Left colon (tissue), 2 donors: ENCODE measurements at places on chromosomes 6 and 20. TPM values are rescaled to one million over a fixed set of nuclear protein-coding genes. Genes with fewer than 3 reads are reported as not detected.

DNA sequence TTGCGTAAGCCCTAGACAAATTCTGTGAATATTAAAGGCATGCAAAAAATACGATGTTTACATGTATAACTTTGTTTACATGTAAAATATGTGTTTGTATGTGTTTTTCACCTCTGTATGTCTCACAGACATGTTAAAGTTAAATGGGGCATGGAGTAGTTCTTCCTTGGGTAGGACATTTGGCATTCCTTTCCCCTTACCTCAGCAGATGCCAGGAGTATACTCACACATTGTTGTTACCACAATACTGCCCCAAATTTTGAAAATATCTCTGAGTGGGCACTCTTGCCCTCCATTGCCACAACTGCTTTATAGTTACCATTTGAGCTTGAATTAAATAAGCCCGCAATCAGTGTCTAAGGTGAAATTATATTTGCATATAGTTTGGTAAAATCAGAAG is 147.5 kb downstream of the MYO6 start:
- DNase-seq, result no peak

DNA sequence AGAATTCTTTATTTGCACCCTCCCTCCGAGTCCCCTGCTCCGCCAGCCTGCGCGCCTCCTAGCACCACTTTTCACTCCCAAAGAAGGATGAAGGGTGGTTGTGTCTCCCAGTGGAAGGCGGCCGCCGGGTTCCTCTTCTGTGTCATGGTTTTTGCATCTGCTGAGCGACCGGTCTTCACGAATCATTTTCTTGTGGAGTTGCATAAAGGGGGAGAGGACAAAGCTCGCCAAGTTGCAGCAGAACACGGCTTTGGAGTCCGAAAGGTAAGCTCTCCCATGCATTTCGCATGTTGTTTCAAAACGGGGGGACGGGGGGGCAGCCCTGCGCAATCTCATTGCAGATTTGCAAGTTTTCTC is 357 bp downstream of the PCSK2 start:
- no peak for DNase-seq

- no peak for DNase-seq
Observed at GRCh38 chr20:57501461-57502335, 23.2 kb downstream of the CTCFL start.

- DNase-seq, result no peak
Observed at GRCh38 chr6:32974016-32974333, 5.6 kb downstream of the BRD2 start.

DNA sequence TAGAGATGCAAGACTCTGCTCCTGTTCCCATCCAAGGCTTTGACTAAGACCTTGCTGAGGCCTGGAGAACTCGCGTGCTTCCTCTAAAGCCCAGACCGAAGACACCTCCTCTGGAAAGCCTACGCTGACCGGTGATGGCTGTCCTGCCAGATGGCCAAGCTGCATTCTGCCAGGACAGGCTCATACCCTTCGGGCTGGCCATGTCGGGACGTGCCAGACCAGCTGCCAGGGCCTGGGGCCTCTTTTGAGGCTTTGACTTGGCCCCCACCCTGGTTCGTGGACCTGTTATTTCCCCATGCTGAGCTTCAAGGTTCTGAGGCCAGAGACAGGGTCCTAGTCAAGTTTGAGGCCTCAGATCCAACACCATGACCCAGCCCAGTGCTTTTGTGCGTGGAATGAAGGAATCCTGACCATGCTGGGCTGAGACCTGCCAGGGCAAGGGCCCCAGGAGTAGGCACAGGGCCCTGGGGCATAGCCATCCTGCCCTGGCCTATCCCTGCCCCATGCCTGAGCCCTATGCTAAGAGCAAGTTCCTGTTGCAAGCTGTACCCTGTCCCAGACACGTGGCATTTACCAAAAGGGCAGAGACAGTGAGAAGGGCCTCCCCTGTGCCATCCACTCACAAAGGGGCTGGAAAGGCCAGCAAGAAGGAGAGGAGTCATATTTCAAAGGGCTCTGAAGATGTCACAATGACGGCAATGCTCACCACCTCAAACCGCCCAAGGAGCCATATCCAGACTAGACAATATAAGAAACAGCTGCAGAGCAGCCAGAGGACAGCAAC is 42.8 kb downstream of the MRPL14 start:
- no peak for DNase-seq

GRCh38 chr6:83097204-83097603 is 29.7 kb downstream of the DOP1A start:
- DNase-seq, result no peak

GRCh38 chr6:54813892-54814291 is 32.7 kb upstream of the FAM83B start:
- DNase-seq, result no peak

DNA sequence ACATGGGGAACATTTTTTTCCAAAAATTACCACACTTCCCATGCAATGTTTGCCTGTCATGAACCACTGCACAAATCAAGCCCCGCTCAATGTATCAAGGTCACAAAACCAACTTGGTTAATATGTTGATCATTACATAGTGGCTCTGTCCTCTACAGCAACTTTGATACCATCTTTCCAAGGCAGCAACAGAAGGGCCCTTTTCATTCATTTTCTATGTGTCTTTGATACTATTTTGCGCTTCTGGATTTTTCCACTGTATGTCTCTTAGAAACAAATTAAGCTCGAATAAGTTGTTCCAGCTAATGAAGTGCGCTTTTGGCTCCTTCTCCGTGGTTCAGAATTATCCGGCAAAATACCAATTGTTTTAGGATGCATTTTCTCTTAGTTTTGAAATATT is 1.5 kb downstream of the ZHX3 start:
- DNase-seq, result no peak

- DNase-seq, result no peak
Observed at GRCh38 chr6:121764493-121764892, 329.0 kb downstream of the GJA1 start.

- no peak for DNase-seq
Observed at GRCh38 chr6:41552723-41553122, 6.5 kb downstream of the FOXP4 start.

GRCh38 chr20:62015540-62016288 is 50.0 kb downstream of the TAF4 start:
- DNase-seq, result no peak

The LPA gene
- not detected for total RNA-seq

The IPCEF1 gene
- total RNA-seq, result 1.8 TPM

The GHRH gene
- total RNA-seq, result not detected

The KIF25 gene
- 0.22 TPM for total RNA-seq
